GM12864 (cell line): ENCODE measurements at places on chromosomes 5 and 9.

- DNase-seq, result no peak
Measured at GRCh38 chr9:76561050-76561713, 102.2 kb downstream of the GCNT1 start.

GRCh38 chr5:133396187-133396741 is 216.1 kb downstream of the FSTL4 start:
- no peak for DNase-seq

DNA sequence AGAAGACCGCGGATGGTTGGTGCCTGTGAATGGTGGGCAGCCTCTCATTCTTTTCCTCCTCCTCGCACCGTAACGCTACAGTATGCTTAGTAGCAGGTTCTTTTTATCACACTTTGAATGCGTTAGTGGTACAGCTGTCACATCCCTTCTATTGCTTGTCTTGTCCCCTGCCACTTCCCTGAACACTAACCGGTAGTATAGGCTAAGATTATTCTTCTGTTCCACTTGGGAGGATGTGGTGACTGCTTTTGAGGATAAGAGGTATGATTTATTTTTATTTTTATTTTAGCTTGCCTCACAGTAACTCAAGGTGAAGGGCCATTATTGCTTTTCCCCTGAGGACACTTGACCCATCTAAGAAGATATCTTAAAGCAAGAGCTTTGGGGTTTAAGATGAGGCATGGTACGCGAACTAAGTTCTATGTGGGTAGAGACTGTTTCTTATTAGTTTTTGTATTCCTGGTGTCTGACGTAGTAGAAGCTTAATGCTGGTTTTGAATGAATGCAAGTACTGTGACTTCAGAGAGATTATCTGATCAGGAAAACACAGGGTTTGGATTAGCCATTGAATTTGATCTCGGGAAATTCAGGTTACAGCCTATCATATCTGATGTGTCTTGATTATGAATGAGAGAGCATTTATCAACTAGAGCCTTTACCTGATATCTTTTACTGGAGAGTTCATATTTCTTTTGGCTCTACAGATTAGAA is 951 bp downstream of the UNC13B start:
- no peak for DNase-seq

GRCh38 chr9:81756561-81756960 is 67.2 kb upstream of the TLE1 start:
- DNase-seq, result no peak

- DNase-seq, result no peak
Measured at GRCh38 chr5:73229271-73229670, 56.3 kb downstream of the TMEM174 start.

DNA sequence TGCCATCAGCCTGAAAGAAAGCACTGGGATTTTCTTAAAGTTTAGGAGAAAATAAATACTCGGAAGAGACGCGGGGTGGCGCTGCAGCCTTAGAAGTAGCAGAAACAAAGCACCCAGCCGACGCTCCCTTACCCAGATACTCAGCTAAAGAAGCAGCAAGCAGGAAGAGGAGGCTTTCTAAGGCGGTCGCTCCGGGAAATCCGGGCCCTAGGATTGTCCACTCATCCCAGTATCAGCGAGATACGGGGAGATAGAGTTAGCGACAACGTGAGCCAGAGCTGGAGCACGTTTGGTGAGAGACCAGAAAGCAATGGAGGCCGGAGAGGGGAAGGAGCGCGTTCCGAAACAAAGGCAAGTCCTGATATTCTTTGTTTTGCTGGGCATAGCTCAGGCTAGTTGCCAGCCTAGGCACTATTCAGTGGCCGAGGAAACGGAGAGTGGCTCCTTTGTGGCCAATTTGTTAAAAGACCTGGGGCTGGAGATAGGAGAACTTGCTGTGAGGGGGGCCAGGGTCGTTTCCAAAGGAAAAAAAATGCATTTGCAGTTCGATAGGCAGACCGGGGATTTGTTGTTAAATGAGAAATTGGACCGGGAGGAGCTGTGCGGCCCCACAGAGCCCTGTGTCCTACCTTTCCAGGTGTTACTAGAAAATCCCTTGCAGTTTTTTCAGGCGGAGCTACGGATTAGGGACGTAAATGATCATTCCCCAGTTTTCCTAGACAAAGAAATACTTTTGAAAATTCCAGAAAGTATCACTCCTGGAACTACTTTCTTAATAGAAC is at the start of gene PCDHB2:
Gene PCDHB2, plus strand, starts transcription at position 135 of the 782 bp plus-strand sequence. Its CDS starts 176 bp downstream, at position 311.
- no peak for DNase-seq

GRCh38 chr9:134623258-134624066 is 18.1 kb upstream of the COL5A1 start:
- no peak for DNase-seq

GRCh38 chr9:101664453-101664852 is 69.7 kb upstream of the PPP3R2 start:
- DNase-seq, result no peak

- DNase-seq, result no peak
Measured at GRCh38 chr5:155530046-155530445, 516.5 kb downstream of the KIF4B start.

DNA sequence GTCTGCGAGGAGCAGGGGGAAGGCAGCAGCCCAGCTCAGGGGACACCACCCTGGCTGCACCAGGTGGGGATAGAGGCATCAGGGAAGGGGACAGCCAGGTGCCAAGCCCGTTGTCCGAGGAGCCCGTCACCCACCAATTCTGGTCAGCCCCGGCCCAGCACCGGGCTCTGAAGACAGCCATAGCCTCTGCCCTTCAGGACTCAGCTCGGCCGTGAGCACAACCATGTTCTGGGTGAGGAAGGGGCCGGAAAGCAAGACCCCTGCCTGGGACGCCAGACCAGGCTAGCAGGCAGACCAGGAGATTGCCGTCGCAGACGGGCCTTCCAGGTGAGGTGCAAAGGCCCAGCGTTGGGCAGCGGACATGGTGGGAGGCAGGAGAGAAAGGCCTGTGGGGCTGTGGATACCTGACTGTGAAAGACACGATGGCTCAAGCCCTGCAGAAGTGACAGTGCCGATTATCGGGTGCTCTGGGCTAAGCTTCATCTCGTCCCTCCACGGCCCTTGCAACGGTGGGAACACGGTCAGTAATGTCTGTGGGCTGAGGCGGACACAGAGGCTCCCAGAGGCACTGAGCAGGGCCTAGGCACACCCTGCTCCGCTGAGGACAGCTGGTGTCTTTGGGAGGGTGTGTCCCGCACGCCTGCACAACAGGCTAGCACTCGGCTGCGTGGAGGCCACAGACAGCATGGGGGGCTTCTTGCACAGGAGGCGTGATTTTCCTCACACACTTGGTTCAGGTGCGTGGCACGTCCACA is 36.5 kb downstream of the DBH start:
- DNase-seq, result no peak

DNA sequence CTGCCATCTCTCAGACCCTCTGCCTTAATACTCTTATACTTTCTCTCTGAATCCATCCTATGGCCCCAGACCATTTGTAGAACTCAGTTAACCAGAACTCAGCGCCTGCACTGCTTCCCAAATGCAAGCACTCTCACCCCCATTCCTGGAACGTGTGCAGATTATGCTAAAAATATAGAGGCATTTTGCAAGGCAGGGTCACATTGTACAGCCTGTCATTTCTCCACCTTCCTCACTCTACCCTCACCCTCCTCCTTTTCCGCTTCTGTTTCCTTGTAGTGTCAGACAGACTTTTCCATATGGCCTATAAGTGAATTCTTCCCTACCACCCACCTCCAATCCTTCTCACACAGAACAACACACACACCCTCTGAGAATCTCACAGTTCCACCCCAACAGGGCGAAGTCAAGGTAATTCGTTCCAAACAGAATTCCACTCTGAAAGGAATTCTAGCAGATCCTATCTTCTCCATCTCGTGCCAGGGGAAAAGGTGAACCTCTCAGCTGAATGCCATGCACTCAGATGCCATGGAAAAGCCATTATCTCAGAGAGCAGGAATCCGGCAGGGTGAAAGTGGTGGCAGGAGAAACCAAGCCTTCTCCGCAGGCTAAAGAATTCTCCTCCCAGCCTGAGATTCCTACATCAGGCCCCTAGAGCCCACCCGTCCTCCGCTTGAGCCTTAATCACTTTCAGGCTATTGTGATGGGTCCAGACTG is 25.3 kb downstream of the GGTA1 start:
- DNase-seq, result no peak

DNA sequence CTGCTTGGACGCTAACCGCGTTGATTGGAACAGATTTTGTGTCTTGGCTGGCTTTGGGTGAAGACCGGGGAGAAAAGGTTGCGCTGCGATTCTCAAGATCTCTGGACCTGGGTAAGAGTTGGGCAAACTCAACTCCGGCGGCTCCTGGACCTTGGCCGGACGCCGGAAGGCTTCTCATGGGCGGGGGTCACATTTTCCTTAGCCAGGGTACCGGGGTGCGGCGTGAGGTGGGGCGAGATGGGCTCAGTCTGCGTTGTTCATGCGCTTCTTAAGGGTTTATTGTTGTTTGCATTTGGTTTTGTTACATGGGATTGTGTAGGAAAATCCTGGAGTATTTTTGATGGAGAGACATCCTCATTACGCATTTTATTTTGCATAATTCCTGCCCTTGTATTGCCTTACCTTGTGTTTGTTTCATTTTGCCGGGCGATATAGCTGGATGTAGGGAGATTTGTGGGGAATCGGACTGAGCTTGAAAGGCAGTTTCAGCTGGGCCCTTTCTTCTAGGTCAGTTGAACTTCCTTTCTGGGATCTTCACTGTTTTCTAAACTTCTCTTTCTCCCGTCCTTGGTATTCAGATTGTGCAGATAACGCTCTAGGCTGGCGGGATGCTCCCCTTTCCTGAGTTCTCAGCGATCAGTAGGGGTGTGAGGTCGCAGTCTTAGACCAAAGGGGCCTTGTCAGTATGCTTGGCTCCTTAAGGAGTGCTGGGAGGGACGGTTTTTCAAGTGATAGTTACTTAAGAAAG is 524 bp downstream of the MEGF10 start:
- no peak for DNase-seq

GRCh38 chr5:80860924-80861613 is 99.1 kb upstream of the RASGRF2 start:
- no peak for DNase-seq

DNA sequence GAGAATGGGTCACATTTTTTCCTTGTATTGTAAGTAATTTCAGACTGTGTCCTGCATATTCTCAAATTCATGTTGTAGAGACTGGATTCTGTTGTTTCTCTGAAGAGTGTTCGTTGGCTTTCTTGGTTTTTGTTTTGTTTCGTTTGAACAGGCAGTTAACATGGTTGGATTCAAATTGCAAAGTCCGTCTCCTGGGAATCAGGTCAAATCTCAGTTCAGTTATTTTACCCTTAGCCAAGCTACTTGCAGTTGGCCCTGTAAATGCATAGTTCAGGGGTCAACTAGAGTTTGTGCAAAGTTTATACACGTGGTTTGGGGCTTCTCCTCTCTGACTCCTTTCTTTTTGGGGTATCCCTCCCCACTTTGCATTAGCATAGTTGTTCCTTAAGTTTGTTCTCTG is 21.7 kb upstream of the FBXW11 start:
- DNase-seq, result no peak

DNA sequence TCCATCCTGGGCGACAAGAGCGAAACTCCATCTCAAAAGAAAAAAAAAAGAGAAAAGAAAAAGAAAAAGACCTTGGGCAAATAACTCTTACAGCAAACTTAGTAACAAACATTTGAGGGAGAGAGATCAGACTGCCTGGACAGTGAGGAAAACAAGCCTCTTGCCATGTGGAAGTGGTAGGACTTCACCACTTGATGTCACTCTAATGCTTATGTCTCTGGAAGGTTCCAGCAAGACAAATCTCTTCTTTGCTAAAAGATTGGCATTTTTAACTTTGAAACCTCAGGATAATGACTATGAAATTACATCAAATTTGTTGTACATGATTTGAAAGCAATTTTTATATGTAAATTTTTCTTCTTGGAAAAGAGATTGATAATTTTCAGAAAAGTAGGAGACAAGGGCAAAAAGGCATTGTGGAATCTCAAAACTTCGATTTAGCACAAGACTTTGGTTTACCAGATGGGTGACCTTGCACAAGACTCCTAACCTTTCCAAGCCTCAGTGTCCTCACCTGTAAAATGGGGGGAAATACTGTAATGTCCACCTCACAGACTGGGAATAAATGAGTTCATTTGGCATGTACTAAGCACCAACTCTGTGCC is 5.4 kb downstream of the ACTL7B start:
- DNase-seq, result no peak

DNA sequence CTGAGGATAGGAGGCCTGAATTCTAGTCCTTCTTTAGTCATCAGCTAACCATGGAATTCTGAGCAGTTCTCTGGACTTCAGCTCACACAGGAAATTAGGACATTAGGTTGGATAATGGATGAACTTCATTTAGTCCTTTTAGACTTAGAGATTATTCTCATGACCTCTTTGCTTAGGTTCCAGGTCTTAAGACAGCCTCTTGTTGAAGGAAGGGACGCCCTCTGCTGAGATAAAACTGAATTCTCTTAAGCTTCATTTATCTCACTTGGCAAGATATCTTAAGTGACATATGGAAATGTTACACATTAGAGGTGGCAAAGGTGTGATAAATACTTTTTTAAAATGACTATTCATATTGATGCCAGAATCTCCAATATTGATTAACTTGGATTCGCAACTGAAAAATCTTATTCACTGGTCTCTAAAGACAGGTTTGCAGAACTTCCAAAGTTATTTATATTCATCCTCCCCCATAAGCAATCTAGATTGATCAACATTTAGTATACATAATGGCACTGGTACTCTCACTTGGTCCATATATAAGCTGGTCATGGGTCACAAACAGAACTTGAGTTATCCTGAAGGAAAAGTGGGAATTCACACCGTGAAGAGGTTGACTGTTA is 16.9 kb upstream of the ZNF366 start:
- peak; percentile 62 for DNase-seq

- DNase-seq, result no peak
Measured at GRCh38 chr5:174533751-174534241, 190.6 kb upstream of the MSX2 start.

DNA sequence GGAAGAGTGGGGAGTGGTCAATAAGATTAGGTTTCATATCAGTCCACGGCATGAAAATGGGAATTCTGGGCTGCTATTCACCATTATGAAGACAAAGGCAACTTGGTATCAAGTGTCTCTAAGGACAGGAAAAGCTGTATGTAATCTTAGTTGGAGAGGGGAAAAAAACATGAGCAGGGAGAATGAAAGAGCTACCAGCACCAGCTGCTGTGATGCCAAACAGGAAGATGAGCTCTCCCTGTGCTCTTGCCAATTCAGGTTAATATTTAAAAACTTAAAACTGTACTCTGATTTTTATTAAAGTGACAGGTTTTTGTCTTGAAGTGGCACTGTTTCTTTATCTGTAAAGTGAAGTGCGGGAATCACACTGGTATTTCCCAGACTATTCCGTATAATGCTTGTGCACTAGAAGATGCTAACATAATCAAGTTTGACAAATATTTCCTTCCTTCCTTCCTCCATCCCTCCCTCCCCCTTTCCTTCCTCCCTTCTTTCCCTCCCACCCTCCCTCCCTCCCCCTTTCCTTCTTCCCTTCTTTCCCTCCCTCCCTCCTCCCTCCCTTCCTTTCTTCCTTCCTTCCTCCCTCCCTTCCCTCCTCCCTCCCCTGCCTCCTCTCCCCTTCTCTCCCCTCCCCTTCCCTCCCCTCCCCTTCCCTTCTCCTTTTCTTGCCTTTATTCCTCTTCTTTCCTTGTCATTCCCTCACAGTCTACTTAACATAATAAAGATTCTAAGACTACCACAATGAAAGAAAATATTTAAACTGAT is 1383.0 kb upstream of the C9orf72 start:
- no peak for DNase-seq
